ENCODE measurements at places on chromosomes 5 and 9.

DNA sequence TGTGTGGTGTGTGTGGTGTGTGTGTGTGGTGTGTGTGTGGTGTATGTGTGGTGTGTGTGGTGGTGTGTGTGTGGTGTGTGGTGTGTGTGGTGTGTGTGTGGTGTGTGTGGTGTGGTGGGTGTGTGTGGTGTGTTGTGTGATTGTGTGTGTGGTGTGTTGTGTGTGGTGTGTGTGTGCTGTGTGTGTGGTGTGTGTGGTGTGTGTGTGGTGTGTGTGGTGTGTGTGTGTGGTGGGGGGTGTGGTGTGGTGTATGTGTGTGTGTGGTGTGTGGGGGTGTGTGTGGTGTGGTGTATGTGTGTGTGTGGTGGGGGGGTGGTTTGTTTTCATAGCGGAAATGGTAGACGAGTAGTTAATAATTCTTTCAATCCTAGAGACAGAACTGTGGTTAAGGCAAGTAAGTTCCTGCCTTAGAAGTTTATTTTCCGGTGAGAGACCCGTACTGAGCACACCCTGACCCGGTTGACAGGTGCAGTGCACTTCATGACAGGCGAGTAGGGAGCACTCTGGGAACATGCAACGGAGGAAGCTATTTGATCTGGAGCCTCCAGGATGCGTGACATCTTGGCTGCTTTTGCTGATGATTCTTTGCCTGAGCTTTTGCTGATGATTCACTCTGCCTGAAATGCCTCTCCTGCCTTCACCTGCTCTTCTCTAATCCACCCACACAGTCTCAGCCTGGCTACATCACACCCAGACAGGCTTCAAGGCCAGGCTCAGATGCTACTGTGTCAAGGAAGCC lies 21.7 kb upstream of the FAT2 start:
- no peak for DNase-seq

DNA sequence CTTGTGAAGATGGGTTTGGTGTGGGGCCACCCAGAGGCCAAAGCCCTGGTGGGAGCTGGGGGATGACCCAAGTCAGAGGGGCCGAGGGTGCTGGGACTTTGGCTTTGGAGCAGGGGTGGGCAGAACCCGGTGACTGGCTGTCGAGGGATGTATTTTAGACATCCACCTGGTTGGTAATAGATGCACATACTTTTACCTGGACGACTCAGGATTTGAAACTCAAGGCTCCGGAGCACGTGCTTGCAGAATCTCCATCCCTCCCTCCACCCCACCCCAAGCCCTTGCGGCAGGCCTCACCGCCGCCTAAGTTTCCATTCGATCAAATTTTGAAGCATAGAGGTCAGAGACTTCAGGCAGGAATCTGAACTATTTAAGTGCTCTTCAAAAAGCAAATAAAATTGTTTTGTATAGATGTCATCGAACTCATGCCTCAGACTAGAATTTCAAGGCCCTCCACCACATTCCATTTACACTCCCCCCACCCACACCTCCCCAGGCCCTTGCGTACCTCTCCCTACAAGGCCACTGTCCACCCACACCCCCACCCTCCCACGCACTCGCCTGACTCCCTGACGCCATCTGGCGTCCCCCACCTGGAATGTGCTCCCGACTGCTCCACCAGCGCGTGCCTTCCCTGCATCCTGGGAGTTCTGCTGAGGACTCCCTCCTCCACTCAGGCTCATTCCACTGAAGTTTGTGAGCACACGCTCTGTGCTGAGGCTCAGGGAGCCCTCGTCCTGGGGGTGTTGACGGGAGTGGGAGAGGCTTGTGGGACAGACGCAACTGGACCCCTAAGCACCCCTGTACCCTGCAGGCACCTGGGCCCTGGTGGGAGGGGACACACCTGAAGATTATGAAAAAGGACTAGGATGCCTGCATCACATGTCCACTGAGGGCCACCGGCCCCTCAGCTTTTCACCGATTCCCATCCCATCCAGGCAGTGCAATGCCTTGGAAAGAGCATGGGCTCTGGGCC lies 56.4 kb upstream of the RPL26L1 start:
- DNase-seq = peak; percentile 74

DNA sequence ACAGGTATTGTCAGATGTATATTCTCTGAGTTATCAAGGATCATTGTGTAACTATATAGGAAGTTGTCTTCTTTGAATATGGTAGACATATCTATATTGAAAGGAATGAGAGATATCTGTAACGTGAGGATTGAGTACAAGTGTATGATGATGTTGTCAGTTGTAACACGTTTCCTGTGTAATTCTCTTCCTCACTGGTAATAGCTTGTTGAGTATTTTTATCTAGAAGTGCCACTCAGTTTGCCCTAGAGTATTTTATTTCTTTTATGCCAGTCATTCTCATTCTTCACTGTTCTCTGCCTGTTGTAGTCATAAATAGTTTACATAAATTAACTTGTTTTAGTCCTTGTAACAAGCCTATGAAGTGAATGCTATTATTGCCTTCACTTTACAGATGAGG lies 172.1 kb downstream of the BAAT start:
- DNase-seq = no peak

DNA sequence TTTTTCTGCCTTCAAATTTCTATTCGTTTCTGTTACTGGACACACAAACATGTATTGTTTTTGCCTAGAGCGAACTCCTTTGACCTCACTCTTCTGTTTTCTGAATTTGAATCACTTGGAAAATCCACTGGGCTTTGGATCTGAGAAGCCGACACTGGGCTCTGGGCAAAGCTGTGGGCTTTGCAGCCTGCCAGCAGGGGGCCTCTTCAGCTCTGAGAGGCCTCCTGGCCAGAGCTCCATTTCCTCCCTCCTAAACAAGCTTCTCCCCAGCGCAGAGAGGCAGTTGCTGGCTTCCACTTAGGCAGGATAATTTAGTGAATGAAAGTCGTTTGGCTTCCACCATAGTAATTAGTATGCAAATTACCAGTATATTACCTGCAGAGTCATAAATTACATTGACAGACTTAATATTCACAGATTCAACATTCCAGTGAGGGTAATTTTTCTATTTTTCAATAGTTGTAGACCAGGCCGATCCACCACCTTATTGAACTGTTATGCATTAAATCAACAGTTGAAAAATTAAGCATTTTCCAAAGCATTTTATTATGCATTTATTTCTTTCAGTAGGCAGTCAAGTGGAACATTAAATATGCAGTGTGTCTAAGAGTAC lies 104.0 kb upstream of the ZNF366 start:
- peak; percentile 91 for DNase-seq

GRCh38 chr9:112869041-112869529 lies 21.6 kb downstream of the SLC46A2 start:
- no peak for DNase-seq

DNA sequence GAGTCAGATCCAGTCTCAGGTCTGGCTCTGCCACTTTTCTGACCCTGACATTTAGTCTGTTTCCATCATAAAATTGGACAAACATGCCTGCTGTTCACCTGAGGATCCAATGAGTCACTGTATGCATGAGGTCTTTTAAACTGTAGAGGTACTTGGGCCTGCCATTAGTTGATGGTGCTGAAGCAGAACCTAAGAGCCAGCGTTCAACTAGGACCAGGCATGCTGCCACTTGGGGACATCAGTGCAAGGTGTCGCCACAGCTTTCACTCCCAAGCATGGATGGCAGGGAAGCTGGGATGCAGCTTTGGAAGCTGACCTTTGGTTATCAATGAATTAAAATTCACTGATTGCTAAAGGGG lies 37.1 kb downstream of the NEUROG1 start:
- DNase-seq = no peak

DNA sequence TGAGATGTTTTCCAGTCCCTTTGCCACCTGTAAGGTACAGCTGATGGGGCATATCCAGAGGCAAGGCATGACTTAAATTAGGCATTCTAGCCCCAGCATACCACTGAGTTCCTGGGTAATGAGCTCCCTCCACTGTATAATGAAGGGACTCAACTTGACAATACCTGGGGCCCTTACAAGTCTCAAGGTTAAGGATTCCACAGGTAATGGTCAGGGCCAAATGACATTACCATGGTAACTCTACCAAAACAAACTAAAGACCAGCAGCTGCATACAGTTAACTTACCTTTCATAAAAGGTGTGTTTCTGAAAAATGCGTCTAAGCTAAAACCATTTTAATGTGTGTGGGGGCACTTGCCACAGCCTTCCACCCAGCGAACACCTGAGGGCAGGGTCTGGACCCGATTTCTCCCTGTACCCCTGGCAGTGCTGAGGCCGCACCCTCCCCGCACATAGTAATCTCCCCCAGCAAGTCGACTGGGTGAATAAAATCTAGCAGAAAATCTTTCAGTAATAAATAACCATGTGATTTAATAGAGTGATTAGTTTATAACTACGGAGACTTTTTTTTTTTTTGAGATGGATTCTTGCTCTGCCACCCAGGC lies 24.2 kb downstream of the CCDC69 start:
- DNase-seq = no peak

GRCh38 chr9:135299239-135299590 lies 180.4 kb upstream of the PPP1R26 start:
- no peak for DNase-seq

GRCh38 chr9:127170652-127171051 lies 48.2 kb upstream of the ANGPTL2 start:
- no peak for DNase-seq

DNA sequence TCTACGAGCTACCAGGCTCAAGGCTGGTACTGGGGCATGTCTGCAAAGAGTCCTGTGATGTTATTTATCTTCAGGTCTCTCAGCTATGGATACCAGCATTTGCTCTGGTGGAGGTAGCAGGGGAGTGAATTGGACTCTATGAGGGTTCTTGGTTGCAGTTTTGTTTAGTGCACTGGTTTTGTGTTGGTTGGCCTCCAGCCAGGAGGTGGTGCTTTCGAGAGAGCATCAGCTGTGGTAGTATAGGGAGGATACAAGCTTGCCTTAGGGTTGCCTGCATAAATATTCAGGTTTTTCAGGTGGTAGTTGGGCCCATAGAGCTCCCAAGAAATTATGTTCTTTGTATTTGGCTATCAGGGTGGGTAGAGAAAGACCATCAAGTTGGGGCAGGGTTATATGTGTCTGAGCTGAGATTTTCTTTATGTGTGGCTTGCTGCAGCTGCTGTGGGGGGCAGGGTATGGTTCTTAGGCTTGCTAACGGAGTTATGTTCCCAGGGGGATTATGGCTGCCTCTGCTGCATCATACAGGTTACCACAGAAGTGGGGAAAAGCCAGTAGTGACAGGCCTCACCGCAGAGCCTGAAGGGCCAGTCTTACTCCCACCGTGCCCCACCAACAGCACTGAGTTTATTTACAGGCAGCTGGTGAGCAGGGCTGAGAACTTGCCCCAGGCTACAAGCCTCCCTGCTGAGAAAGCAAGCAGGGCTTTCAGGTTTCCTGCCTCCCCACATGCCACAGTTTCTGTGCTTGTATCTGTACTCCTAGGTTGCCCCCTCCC lies 9.7 kb upstream of the RIOK2 start:
- DNase-seq = no peak

GRCh38 chr9:115551396-115551795 lies 433.4 kb upstream of the TNC start:
- DNase-seq = no peak

DNA sequence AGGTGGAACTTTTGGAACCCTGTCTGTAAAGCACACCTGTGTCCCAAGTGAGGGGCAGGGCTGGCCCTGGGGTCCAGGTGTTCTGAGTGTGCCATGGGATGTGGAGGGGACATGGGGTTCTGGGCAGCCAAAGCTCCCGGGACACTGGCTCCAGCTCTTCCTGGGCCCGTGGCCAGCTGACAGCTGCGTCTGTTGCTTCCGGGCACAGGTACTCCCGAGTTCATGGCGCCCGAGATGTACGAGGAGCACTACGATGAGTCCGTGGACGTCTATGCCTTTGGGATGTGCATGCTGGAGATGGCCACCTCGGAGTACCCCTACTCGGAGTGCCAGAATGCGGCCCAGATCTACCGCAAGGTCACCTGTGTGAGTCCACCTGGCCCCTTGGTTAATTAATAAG lies 50.7 kb downstream of the WNK2 start:
- no peak for DNase-seq

DNA sequence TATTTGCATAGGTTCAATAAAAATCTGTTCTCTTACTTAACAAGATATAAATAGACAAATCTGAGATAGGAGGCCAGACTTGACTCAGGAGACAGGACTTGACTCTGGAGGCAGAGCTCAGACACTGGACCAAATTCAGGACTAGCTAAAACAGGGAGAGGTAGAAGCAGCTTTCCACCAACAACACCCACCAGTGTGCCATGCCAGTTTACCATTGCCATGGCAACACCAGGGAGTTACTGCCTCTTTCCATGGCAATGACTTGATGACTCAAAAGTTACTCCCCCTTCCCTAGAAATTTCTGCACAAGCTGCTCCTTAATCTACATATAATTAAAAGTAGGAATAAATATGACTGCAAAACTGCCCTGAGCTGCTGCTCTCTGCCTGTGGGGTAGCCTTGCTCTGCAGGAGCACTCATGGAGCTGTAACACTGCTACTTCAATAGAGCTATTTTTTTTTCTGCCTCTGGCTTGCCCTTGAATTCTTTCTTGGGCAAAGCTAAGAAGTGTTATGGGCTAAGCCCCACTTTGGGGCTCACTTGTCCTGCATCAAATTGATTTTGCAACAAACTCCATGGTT lies 473.0 kb downstream of the PLK2 start:
- peak; percentile 48 for DNase-seq

DNA sequence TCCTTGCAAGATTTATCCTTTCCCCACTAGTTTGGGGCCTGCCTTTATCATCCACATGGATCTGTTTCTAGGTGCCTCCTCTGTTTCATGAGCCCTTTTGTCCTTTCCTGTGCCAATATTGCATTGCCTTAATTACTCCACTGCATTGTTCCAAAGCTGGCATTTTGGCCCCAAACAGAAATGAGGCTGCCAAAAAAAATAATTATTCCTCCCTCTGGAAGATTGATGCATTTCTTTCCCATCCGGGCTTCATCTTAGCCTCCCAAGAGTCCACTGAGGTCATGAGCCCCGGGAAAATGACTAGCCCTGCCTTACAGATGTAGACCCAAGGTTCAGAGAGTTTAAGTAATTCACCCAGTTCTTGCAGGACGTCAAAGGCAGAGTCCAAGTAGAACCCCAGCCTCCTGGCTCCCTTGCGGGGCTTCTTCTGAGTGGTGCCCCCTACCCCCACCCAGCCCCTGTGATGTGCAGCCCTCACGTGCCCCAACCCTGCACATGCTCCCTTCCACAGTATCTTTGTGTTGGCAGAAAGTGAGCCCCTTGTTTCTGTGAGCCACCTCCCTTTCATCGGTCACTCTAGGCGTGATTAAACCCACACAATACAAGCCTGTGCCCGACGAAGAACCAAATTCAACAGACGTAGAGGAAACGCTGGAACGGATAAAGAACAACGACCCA lies 62.1 kb downstream of the TMOD1 start:
- DNase-seq = peak; percentile 64

DNA sequence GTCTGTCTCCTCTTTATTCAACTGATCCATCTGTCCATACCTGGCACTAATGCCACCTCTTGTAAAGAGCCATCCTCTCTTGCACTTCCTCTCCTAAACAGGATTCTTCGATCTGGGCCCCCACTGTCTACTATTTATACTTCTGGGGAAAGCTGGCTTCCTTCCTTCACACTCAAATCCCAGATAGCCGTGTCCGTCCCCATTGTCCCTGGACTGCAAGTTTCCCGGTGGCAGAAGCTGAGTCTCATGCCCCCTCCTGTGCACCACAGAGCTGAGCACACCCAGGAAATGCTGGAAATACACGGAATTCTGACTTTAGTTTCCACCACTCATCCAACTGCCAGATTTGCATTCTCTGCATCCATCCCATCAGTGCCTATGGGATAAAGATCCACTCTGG lies 84.0 kb downstream of the MARCHF11 start:
- no peak for DNase-seq

- DNase-seq = no peak
Measured at GRCh38 chr9:128894764-128895163, 12.8 kb downstream of the LRRC8A start.

Measured in dermis blood vessel endothelial cell (primary cell).